ENCODE measurements at places on chromosomes 16 and 17. TPM values are rescaled to one million over a fixed set of nuclear protein-coding genes. Genes with fewer than 3 reads are reported as not detected.

GRCh38 chr16:69334696-69335095 is 4.3 kb upstream of the PDF start:
- no peak for DNase-seq

- no peak for DNase-seq
These were observed 34.5 kb upstream of the USP22 start for GRCh38 chr17:21077281-21077680.

GRCh38 chr17:64073771-64074703 is 53.6 kb upstream of the ICAM2 start:
- DNase-seq: no peak

DNA sequence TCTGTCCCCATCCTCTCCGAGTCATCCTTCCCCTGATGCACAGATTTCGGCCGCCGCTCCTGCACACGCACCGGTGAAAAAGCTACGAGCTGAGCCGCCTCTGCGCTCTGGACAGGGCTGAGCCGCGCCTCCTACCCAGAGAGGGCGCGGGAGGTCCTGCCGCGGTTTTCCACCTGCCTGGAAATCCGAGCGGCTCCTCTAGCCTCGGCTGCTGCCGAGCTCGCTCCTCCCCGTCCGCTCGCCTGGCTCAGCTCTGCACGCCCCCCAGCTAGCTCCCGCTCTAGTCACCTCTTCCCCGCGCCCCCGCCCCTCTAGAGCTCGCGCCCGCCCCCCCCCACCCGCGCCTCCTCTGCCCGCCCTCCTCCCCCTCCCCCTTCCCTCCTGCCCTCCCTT is 198 bp upstream of the SHISA9 start:
- no peak for DNase-seq

DNA sequence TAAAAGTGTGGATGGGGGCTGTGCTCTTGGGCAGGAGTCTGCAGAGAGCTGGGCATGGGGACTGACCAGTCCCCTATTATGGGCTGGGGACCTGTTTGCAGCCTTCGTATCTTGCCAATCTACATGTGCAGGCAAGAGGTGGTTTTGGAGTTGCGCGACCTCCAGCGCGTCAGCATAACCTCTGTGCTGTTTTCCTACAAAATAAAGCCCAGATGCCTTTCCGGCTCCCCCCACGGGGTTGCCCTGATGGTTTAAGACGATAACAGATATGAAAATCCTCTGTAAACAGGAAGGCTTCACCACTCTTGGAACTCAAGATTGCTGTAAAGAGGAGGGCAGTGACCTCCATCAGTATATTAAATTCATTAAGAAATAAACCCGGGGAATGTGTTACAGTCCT is 16.5 kb upstream of the SPPL2C start:
- no peak for DNase-seq

- DNase-seq: no peak
These were observed 327.7 kb downstream of the BCAS3 start for GRCh38 chr17:61005358-61005757.

GRCh38 chr17:35892091-35893035 is 12.2 kb upstream of the CCL5 start:
- DNase-seq: no peak

DNA sequence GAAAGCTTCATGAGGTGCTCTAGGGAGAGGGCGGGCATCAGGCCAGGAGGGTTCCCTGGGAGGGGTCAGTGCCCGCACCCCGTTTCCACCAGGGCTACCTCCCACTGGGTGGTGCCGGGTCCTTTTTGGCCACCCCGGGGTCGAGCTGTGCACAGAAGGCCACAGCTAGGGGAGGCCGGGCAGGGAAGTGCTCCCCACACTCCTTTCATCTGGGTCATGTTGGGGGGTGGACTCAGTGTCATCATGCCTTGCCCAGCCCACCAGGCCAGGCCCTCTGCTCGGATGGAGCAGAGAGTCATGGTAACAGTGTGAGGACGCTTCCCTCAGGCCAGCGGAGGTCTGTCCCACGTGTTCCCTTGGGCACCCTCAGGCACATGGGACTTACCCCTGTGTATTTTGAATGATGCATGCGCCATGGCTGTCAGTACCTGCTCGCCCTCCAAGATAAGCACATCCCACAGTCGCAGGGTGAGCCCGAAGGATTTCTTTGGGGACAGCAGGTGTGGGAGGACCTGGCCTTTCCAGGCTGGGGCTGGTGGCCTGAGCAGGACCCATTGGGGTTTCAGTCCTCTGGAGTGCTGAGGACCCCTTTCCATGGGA is 46.4 kb downstream of the TNFRSF13B start:
- DNase-seq: no peak

DNA sequence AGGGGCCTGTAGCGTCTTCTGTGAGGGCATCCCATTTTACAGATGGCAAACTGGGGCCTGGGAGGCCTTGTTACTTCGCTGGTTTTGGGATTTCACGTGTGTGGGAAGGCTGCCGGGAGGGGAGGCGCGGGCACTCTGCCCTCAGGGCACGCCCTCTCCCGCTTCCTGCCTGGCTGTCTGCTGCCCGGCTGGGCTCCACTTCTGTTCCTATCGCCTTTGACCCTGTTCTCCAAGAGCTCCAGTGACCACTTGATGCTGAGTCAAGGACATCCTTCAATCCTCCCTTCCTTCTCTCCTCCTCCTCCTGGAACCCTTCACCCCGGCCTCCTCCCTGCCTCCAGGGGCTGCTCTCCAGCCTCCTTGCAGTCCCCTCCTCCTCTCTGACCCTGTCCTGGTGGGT is 16.0 kb downstream of the SPNS3 start:
- DNase-seq: no peak

GRCh38 chr16:84930298-84931106 is 80.8 kb downstream of the ZDHHC7 start:
- no peak for DNase-seq

DNA sequence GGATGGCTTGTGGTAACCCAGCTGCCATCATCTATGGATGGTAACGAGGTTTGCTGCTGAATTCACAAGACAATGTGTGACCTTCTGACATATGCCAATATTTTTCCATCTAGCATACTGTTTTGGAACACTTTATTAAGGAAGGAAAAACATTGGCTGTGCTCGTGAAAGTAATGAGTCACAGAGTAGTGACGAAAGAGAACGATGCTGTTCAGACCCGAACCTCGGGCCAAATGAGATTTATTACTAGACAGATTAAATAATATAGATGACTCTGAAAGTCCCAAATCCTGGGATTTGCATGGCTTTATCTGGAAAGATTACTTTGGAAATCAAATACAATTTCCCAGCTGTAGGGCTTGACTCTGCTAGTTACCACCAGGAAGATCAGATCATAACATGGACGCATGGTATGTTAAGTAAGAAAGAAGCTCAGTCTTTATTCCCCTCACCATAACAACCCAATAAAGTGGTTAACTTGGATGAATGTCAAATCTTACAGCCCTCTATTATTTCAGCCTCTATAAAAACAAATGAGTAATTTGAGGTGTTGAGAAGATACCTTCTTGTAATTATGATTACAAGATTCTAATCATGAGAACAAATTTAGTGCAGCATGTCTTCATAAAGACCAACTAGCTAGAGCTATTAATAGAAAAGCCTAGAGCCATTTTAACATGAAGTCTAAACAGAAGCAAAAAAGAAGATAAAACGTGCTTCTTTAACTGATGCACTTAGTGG is 32.6 kb downstream of the ERN1 start:
- DNase-seq: no peak

DNA sequence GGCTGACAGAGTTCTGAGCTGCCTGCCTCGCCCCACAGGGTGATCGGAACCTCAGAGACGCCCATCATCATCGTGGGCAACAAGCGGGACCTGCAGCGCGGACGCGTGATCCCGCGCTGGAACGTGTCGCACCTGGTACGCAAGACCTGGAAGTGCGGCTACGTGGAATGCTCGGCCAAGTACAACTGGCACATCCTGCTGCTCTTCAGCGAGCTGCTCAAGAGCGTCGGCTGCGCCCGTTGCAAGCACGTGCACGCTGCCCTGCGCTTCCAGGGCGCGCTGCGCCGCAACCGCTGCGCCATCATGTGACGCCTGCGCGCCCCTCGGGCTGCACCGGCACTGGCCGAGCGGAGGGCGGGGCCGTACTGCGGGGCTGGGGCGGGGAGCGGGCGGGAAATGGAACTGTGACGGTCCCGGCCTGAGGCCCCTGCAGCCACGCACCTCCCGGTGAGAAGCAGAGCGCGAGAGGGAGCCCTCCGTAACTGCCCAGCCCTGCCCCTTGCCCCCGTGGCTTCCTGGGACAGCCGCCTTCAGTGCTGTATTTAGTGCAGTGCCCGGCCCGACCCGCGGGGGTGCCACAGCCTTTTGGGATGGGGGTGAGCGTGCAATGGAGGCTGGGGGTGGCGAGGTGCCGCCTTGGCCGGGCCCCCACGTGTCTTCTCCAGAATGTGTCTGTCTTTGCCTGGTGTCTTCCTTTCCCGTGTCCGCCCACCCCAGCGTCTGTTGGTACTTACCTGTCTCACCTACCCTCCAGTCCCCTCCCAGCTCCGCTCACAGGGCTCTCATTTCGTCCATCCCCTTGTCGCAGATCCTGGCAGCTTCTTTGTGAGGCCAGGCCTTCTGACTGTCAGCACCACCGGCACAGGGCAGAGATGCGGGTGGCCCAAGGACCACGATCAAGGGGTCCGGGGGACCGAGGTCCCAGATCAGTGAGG is 9.8 kb downstream of the RASL10B start:
- DNase-seq: no peak

GRCh38 chr17:15269087-15269779 is 4.1 kb upstream of the PMP22 start:
- DNase-seq: no peak

GRCh38 chr17:65054602-65055001 is 1.9 kb downstream of the GNA13 start:
- no peak for DNase-seq

GRCh38 chr17:48037838-48038323 is 284 bp upstream of the COPZ2 start:
- DNase-seq: no peak

- DNase-seq: no peak
These were observed 1.3 kb upstream of the SENP3 start for GRCh38 chr17:7560172-7561027.

- no peak for DNase-seq
These were observed 2.7 kb downstream of the IGFBP4 start for GRCh38 chr17:40445751-40446468.

- no peak for DNase-seq
These were observed 76.4 kb downstream of the ANKRD11 start for GRCh38 chr16:89413811-89414585.

PLEKHG4 gene
- 19.7 TPM for total RNA-seq

ROGDI gene
- total RNA-seq: 25.9 TPM

FAM83G gene
- 60.0 TPM for total RNA-seq

SAP30BP gene
- total RNA-seq: 59.6 TPM

CMTM2 gene
- total RNA-seq: 0.54 TPM

CCL2 gene
- total RNA-seq: 14.3 TPM

TMEM88 gene
- 4.3 TPM for total RNA-seq

TBC1D16 gene
- total RNA-seq: 54.5 TPM

GNAO1 gene
- 5.7 TPM for total RNA-seq

GPS1 gene
- 150 TPM for total RNA-seq

Measured in kidney epithelial cell (primary cell).